ENCODE measurements at places on chromosomes 5 and 9. TPM values are rescaled to one million over a fixed set of nuclear protein-coding genes. Genes with fewer than 3 reads are reported as not detected.

GRCh38 chr5:139839918-139840317, 44.3 kb downstream of the PSD2 start:
- no peak for DNase-seq

- DNase-seq = no peak
These were observed 16.4 kb upstream of the RNF180 start for GRCh38 chr5:64149268-64149667.

GRCh38 chr9:127081250-127082185, 40.9 kb downstream of the ANGPTL2 start:
- DNase-seq = no peak

DNA sequence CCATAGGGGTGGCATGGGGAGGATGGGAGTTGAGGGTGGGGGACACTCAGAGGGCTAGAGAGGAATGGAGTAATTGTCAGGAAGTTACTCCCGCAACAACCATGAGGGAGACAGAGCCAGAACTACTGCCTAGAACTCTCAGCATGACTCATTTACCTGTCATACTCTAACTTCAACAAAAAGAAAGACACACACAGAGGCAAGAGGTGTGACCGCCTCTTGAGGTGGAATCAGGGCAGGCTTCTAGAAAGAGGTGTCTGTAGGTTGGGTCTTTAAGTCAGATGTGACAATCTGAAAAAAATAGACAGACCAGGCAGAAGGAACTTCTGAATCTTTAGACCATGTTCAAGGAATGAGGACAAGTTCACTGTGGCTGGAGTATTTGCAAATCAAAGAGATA, 73.4 kb downstream of the GABBR2 start:
- DNase-seq = no peak

- no peak for DNase-seq
These were observed 266.0 kb downstream of the DTWD2 start for GRCh38 chr5:118722122-118723020.

- no peak for DNase-seq
These were observed 42.5 kb downstream of the KCNT1 start for GRCh38 chr9:135744333-135745070.

DNA sequence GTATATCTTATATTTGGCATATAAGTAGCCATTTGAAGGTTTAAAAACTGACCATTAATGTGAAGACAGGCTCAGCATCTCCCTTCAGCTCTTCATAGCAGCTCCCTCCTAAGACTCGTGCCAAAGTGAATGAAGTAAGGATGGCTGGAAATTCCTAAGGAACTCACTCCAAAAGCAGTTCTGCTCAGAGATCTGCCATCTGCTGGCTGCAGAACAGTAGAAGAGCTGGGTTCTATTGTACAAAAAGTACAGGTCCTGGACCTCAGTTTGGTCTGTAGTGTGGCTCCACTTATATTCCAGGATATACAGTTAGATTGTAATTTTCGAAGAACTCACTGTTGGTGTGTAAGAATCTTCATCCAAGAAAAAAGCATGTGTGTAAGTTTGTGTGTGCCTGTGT, 104.9 kb upstream of the RUSC2 start:
- no peak for DNase-seq

DNA sequence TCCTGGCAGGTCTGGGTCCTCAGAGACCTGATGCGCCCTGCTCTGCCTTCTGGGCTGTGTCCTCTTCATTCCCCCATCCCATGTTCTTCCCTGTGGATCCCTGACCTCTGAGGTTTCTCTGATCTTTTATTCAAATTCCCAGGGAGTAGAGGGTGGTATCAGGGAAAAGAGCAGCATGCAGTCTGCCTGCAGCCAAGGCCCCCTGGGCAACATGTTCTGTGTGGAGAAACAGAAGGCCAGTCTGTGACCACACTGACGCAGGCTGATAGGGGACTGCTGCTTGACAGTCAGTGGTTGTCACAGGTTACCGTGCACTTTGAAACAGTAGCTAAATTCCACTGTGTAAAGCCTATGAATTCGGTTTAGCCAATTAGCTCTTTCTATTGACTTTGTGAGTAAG, 156.6 kb upstream of the IRX2 start:
- no peak for DNase-seq

DNA sequence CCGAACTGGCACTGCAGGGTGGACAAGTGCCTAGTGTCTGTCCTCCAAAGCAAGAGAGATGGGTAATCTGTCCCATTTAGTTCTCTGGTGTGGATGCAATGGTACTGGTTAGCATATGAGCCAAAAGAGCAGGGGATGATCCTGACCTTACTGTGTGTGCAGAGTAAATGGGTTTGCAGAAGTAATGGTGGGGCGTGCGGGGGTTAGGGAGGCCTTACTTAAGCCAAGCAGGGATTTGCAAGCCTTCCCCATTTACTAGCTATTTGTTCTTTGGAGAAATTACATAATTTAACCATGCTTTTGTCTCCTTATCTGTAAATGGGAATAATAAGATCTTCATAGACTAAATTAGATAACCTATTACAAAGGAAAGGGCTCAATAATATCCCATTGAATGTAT, 19.9 kb upstream of the LCP2 start:
- DNase-seq = no peak

- DNase-seq = no peak
These were observed 2.3 kb downstream of the DENND4C start for GRCh38 chr9:19232823-19233194.

DNA sequence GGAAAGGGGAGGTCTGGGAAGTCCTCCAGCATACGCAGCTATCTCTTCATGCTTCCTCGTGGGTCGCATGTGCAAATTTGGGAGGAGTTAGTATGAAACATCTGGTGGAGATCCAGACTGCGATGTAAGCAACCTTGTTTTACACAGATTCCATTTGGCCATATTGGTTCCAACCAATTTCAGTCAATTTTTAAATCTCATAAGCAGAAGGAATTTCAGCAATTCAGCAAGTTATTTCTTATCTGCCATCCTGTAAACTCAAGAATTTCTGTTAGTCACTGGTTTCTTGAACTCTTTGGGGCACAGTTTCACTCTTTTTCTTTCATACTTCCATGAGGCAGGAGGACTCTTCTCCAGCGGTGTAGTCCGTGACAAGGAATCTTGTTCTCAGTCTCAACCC, 130.4 kb upstream of the CLINT1 start:
- no peak for DNase-seq

DNA sequence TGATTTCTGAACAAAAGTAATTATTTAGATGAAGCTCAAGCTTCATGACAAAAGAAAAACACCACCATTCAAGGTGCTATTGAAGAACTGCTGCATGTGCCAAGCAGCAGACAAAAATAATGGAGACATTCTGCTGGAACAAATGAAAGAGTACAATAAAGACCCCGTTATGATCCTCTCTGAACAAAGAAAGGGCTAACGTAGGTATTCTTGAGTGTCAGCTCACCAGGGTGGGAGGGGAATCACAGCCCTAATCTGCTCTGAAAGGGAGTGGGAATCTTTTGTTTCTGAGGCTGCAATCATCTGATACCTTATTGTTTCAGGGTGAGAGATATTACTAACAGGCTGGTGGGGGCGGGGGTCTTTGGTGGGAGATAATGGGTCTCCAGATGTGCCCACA, 15.4 kb downstream of the CEMIP2 start:
- DNase-seq = no peak

DNA sequence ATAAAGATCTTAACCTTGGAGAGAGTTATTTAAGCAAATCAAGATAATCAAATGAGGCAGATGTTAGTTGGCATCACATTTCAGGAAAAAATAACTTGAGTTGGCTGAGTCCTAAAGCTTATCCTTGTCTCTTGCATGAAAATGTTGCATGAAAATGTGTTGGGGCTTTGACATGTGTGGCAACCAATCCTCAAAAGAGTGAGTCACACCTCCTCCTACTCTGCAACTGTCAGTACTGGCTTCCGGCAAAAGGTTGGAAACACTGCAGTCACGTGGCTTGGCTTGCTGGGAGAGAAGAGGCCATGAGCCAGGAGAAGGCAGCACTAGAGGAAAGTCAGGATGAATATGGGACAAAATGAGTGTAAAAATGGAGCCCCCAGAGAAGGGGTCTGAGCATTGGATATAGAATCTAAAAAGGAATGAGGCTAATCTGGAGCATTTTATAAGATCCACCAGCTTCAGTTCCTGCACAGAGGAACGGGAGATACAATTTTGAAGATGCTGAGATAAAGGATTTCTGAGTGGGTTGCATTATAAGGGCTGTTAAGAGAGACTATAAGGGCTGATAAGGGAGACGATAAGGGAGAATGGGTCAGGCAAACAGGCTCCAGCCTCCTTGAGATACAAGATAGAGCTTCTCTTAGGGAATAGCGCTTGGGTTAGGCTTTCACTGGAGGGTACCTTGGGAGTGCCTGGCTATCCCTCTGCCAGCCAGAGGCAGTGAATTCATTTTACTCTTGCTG, 43.1 kb downstream of the SPATA31D1 start:
- no peak for DNase-seq

DNA sequence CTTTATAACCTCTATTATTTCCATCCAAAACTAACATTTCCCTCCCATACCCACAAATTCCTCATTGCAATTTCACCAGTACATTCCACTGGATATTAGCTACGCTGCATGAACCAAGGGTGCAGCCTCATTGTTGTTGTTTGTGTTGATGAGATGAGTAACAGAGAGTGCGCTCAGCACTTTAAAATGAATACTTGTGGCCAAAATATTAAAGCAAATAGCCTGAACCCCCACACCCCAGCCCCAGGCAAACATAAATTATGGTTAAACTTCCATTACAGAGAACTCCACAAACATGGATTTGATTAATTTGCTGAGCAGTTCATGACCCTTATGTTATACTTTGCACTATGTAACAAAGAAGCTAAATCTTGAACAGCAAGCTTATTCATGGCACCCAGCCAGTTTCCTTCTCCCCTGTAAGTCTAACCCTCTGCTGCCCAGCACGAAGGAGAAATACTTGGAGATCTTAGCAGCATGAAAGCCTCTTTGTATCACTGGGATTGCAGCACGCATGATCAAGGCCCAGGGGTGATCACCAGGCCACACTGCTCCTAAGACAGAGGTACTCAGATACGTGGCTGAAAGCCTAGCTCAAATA, 205.0 kb downstream of the DOCK8 start:
- no peak for DNase-seq

- no peak for DNase-seq
These were observed 271.5 kb downstream of the CCDC171 start for GRCh38 chr9:15824310-15824709.

DNA sequence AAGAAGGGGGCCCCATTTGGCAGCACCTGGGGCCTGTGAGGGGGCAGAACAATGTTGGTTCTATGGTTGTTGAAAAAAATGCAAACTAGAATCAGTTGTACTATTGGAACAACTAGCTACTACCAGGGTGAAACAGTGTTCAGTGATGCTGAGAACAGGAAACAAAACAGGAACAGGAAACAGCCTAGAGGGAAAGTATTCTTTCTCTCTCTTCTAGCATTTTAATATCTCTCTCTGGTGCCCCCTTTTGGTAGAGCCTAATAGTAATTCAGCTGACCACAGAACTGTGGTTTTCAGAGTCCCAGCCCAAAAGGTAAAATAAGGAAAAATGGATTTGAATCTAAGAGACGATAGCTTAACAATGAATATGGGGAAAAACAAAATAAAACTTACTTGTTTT, 138.0 kb upstream of the KCNN2 start:
- DNase-seq = no peak

GRCh38 chr9:136695435-136695895, 8.2 kb upstream of the AGPAT2 start:
- DNase-seq = peak; percentile 81

DNA sequence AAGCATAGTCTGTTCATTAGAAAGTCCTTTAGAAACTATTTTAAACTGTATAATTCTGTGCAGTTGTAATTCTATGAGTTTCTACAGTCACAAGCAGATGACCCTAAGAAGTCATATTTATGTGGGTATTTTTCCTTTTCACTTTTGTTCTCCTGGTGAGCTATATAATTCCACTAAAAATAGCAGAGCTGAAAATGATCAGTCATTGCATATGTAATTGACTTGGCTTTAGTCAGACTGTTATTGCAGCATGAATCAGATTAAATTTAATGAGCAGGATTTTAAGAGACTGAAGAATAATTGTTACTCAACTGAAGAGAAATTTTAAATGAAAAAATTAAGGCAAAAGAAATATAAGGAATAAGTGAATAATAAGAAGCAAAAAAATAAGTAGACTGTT, 108.5 kb downstream of the MTREX start:
- DNase-seq = no peak

DNA sequence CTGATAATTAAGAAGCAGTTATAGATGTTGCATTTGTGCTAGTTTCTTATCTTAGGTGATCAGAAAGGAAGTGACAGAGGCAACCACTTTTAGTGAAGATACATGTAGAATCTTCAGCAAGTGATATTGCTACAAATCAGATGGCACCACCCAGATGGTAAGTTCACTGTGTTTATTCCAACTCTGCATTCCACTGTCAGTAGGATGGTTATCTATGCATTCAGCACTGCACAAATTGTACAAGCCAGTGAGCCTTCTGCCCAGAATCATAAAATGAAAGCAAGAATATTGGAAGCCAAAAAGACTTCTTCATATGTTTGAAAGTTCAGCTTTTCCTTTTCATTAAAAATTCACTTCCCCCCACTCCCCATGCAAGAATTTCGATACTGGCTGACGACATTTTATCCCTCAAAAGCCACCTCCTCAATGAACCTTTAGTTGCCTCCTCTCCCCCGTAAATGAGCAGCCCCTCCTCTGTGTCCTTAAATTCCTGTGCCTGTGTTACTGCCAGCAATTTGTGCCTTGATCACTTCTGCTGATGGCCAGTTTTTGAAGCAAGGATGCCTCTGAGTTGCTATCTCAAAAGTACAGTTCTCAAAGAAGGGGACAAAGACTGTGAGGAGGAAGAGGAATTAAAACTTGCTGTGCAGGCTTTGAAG, 91.6 kb downstream of the ZSWIM6 start:
- DNase-seq = no peak

GRCh38 chr9:132541870-132542830, 40.3 kb upstream of the BARHL1 start:
- no peak for DNase-seq

- no peak for DNase-seq
These were observed 97.8 kb upstream of the HAND1 start for GRCh38 chr5:154575546-154576428.

- DNase-seq = no peak
These were observed 102.1 kb downstream of the FANCC start for GRCh38 chr9:95215336-95215898.

DNA sequence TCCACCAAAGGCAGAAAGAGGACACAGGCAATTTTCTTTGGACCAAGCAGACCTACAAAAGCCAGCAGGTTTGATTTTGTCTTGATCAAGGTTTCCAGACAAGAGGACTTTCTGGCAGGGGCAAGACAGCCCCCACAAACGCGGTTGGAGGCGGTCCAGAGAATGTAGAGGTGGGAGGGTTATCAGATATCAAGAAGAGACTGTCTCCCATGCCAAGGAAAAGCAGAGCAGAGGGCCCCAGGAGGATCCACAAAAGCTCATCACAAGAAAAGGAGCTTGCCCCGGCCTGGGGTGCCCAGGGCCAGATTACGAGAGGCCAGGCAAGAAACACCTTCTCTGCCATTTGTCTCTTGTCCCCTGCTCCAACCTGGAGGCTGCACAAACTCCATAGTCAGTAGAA, 538.9 kb downstream of the BNC2 start:
- DNase-seq = no peak

- DNase-seq = no peak
These were observed 16.2 kb downstream of the PRKACG start for GRCh38 chr9:68997666-68998065.

Gene IFNW1
- total RNA-seq = not detected

Gene ABCA1
- total RNA-seq = 44.5 TPM

Gene PHAX
- 31.8 TPM for total RNA-seq

Gene PPIC
- total RNA-seq = 79.8 TPM

Gene POMT1
- total RNA-seq = 31.0 TPM

Gene LCP2
- 5.9 TPM for total RNA-seq

Gene ARSI
- total RNA-seq = 0.27 TPM

Gene CCNJL
- 27.7 TPM for total RNA-seq

Gene COL23A1
- total RNA-seq = 0.09 TPM

Gene ANKRD55
- total RNA-seq = not detected

Gene PCDHGB3
- total RNA-seq = 1.5 TPM
